ENCODE measurements at places on chromosomes 11 and 22. TPM values are rescaled to one million over a fixed set of nuclear protein-coding genes. Genes with fewer than 3 reads are reported as not detected.

Gene ZP1
- not detected for total RNA-seq

Gene APOL3
- total RNA-seq, result 37.0 TPM

Gene LAYN
- total RNA-seq, result 61.5 TPM

Gene FDXACB1
- total RNA-seq, result 1.7 TPM

Gene CYB5R2
- 29.0 TPM for total RNA-seq

Gene F2
- total RNA-seq, result not detected

Gene HBG2
- not detected for total RNA-seq

Gene NUP98
- total RNA-seq, result 103 TPM

Gene CHRM4
- 0.22 TPM for total RNA-seq

Gene RPUSD4
- 27.6 TPM for total RNA-seq

Gene TSGA10IP
- not detected for total RNA-seq

Gene ZNF215
- 3.9 TPM for total RNA-seq

Gene HBB
- total RNA-seq, result not detected

Gene XBP1
- total RNA-seq, result 235 TPM
